Suppressor macrophage treated with lipopolysaccharide for 4 hours (primary cell): ENCODE measurements at places on chromosomes 13 and 19.

GRCh38 chr19:47600246-47601179, 8.4 kb upstream of the BICRA start:
- DNase-seq: peak; percentile 100

DNA sequence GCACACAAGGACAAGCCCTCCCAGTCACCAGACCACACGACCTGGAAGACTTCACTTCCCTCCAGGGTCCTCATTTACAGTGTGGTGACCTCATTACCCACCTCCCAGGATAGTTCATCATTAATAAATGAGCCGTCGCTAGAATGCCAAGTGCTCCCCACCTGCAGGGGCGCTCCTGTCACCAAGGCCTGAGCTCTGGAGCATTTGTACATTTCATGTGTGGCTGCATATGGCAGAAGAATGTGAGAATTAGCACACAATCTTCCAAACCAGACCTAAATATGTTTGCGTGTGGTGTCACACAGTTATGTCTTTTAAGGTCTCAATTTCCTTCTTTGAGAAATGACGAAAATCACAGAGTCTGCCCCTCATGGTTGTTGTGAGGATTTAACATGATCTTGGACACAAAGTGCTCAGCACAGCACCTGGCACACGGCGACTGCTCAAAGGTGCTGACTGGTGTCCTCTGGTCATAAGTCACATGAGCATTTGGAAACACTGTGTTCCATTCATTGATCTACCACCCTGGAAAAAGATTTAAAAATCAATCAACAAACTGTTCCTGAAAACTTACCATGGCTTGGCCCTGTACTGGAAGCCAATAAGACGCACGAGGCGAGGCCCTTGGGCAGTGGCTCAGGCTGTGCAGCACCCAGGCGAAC, 150.6 kb upstream of the SPACA7 start:
- no peak for DNase-seq

GRCh38 chr13:81275666-81276258, 934.8 kb upstream of the SPRY2 start:
- DNase-seq: no peak

DNA sequence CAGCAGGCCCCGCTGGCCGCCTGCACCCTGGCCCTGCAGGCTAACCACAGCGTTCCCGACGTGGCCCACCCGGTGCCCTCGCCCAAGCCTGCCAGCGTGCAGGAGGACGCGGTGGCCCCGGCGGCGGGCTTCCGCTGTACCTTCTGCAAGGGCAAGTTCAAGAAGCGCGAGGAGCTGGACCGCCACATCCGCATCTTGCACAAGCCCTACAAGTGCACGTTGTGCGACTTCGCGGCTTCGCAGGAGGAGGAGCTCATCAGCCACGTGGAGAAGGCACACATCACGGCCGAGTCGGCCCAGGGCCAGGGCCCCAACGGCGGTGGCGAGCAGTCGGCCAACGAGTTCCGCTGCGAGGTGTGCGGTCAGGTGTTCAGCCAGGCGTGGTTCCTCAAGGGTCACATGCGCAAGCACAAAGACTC, 72.1 kb downstream of the ZNF536 start:
- no peak for DNase-seq

- no peak for DNase-seq
Observed at GRCh38 chr13:51156648-51157047, 45.6 kb upstream of the C13orf42 start.

- DNase-seq: no peak
Observed at GRCh38 chr13:114047358-114047881, 73.5 kb upstream of the C13orf46 start.

GRCh38 chr19:17164639-17165038, 50.5 kb upstream of the USE1 start:
- DNase-seq: no peak

DNA sequence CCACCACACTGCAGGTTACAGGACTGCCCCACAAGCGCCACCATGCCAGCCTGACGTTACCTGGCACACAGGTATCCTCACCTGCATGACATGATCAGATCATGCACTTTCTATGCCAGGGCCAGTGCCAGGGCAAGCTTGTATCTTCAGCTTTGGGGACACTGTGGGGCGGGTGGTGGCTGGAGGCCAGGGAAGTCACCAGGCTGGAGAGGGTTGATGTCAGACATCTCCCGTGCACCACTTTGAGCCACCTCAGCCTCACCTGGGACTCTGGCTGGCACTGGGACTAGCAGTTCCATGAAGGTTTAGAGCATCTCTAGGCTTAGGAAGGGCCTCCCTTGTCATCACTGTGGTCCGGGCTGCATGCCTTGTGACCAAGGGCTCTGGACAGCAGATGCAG, 97.2 kb downstream of the WTIP start:
- no peak for DNase-seq

- DNase-seq: no peak
Observed at GRCh38 chr19:27770095-27770494, 1442.9 kb downstream of the UQCRFS1 start.

DNA sequence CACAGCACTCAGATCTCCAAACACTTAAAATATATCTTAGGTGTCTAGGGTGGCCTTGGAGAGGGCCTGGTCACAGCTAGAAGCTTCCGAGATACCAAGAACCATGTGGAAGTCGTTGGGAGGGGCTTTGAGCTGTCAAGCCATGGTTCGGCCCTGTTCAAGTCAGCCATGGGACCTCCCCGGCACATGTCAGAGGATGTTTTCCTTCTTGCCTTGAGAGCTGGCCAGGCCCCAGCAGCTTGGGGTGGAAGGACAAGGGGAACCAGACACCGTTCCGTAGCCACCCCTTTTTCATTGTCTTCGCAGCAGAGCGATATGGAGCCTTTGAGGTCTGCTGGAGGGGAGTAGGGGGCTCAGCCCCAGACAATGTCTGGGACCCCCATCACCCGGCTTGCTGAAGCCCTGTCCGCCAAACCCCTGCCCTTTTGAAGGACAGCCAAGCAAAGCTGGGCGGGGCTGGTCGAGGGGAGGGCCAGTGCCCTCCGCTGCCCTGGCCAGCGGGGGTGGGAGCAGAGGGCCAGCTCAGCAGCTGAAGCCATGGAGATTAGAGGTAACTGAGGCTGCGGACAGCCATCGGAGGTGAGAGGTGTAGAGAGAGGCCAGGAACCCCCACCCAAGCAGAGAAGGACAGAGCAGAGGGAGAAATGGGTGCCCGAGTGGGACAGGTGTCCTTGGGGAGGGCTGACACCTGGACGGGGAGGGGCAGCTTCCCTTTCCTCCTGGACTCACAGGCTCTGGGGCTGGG, 435 bp downstream of the KLK11 start:
- no peak for DNase-seq

DNA sequence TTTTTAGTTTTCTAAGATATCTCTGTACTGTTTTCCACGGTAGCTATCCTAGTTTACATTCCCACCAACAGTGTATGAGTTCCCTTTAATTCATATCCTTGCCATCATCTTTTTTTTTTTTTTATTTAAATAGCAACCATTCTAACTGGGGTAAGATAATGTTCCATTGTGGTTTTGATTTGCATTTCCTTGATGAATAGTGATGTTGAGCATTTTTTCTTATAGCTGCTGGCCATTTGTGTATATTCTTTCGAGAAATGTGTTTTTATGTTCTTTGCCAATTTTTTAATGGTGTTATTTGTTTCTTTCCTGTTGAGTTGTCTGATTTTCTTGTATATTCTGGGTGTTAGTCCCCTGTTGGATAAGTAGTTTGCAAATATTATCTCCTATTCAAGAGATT, 454.8 kb downstream of the DACH1 start:
- DNase-seq: no peak

GRCh38 chr19:50896591-50897190, 14.5 kb downstream of the KLK4 start:
- peak; percentile 74 for DNase-seq

- no peak for DNase-seq
Observed at GRCh38 chr19:41106177-41106576, 8.1 kb upstream of the CYP2F1 start.

GRCh38 chr13:57346786-57347185, 179.8 kb downstream of the PRR20E start:
- no peak for DNase-seq

GRCh38 chr19:44587963-44588770, 25.2 kb upstream of the IGSF23 start:
- DNase-seq: peak; percentile 68

GRCh38 chr19:18329035-18329376, 6.1 kb upstream of the LSM4 start:
- no peak for DNase-seq
